HCEC 1CT (cell line): ENCODE measurements at places on chromosomes 16 and 17.

DNA sequence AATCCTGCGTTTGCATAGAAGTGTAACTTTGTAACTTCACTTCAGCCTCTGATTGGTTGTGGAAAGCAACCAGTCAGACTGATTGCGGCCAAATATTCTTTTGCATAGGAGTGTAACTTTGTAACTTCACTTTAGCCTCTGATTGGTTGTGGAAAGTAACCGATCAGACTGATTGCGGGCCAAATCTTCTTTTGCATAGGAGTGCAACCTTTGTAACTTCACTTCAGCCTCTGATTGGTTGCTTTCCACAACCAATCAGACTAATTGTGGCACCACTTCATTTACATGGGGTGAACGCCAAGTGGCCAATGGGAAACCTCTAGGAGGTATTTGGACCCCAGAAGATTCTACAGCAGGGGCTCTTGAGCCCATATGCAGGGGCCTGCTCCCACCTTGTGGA lies 1.8 kb upstream of the TMEM98 start:
- no peak for DNase-seq

DNA sequence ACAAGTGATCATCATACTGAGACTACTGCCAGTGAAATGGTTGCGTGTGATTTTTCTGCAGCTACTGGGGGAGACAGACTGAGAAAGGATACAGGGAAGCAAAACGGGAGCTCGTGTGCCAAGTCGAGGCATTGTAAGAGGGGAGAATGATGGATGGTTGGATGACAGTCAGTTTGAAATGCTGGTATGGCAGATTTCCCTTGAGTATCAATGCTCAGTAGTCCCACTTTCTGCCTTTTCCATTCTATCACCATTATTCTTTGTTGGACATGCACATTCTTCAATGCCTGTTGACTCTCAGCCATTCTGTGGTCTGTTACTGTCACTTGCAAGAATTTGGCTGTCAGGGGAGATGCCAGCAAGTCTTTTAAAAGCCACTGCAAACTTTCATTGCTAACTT lies 510.6 kb upstream of the RBFOX1 start:
- DNase-seq: no peak

DNA sequence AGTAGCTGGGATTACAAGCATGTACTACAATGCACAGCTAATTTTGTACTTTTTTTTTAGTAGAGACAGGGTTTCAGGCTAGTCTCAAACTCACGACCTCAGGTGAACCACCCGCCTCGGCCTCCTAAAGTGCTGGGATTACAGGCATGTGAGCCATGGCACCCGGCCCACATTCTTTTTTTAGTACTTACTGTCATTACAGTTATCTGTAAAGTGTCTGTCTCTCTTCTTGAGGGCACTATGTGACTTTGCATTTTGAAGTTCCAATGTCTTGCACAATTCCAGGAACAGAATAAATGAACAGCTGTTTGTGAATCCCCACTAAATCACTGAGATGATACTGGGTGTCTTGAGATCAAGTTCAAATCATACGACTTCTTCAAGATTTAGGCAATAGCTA lies 1540.3 kb downstream of the CDH11 start:
- no peak for DNase-seq

DNA sequence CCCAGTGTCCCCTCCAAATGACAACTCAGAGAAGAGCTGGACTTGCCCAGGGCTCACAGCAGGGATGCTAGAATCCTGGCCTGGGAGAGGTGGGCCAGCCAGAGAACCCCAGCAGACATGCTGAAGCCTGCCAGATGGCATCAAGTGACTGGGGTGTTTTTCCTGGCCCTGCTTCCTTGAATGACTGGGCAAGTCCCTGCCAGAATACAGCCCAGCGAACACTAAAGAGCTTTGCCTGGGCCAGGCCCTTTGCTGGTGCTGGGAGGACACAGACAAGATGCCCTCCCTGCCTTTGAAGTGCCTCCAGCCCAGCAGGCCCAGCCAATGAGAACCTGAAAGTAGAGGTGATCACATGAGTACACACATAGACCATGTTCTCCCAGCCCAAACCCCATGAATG lies 11.5 kb downstream of the ZNF319 start:
- DNase-seq: no peak

DNA sequence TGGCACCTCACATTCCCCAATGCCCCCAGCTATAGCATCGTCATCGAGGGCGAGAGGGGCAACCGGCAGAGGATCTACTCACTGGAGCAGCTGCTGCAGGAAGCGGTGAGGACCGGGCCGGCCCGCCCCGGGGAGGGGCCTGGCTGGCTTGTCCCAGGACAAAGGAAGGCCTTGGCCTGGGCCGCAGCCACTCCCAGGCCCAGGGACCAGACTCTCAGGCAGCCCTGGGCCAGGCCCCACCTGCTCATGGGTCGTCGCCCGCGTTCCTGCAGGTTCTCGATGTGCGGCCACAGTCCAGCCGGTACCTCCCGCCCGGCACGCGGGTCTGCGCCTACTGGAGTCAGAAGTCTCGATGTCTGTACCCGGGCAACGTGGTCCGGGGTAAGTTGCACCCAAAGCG lies 53.4 kb downstream of the ACTG1 start:
- no peak for DNase-seq

DNA sequence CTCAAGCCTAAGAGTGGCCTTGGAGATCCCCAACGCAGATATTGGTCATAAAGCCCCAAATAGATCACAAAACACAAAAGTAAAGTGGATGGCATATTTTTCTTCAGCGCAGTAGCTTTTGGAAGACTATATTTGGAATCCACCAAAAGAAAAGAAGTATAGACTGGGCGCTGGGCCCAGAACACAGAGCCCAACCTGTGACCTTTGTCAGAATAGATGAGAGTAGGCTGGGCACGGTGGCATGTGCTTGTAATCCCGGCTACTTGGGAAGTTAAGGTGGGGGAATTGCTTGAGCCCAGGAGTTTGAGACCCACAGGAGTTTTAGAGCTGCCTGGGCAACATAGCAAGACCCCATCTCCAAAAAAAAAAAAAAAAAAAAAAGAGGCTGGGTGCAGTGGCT lies 14.6 kb downstream of the SCIMP start:
- no peak for DNase-seq

DNA sequence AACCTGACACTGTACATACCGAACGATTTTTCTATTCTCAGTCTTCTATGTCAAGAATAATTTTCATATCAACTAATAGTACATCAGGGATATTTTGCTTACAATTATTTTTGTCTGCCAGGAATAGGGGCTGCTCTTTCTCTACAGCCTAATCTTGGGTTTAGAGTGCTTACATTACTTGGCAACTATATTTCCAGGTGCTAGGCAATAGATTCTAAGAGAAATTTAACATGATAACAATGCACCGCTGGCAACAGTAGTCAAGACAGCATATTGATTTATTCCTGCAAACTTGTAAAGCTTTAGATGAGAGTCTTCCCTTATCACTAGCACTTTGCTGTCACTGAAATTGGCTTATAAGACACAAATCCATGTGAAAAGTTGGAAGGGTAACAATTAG lies 935.9 kb downstream of the CDH11 start:
- DNase-seq: no peak

DNA sequence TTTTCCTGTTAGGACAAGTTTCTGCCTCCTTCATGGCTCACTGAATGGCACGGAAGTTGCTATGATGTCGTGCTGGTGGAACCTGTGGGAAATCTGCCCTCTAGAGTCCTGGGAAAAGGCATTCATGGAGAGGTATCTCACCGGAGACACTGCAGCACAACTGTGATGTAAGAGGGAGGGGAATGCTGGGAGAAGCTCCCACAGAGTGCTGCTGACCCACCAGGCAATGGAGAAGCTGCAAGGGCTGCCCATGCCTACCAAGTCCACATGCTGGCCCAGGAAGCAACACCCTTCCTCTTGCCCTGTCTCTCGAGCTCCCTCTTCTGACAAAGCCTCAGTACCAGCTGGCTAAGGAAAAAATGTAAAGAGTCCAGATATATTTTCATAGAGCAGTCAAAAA lies 45.2 kb upstream of the SLC5A11 start:
- DNase-seq: peak; percentile 17

- DNase-seq: no peak
These were observed 3.4 kb upstream of the NSRP1 start for GRCh38 chr17:30113213-30113612.

GRCh38 chr16:27528294-27528693 lies 21.4 kb downstream of the GTF3C1 start:
- no peak for DNase-seq

DNA sequence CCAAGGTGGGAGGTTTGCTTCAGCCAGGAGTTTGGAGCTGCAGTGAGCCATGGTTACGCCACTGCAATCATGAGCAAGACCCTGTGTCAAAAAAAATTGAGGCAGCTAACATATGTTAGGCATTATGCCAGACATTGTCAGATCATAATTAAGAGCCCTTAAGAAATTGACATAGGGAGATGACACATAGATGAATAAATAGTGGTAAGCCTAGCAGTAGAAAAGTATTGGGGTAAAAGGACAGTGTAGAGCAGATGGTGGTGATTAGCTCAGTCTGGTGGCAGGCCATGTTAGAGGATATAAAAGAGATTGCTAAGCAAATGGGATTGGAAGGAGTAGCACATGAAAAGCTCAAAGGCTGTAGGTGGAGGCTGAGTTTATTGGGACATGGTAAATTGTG lies 22.6 kb downstream of the SRCAP start:
- DNase-seq: peak; percentile 66

- no peak for DNase-seq
These were observed 216.4 kb upstream of the CIBAR2 start for GRCh38 chr16:85328676-85329058.

- DNase-seq: no peak
These were observed 83.4 kb downstream of the GAS7 start for GRCh38 chr17:10114931-10115535.

GRCh38 chr17:1916963-1917715 lies 87.3 kb downstream of the RPA1 start:
- no peak for DNase-seq

DNA sequence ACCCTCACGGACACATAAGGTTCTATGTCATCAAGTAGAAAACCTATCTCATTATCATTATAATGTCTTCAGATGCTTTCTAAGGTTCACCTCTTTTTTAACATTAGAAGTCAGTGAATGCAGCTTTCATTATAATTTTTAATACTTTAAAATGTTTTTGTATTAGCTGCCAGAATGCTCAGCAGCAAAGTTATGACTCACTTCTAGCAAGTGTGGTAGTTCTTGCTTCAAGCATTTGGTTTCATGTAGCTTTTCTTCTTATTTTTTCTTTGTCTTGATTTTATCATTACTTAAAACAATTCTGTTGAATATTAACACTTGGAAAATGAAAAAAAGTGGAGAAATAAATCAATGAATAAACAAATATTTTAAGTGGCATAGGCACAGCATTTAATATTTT lies 23.4 kb downstream of the LPCAT2 start:
- DNase-seq: no peak

- DNase-seq: peak; percentile 47
These were observed 4.0 kb downstream of the HIC1 start for GRCh38 chr17:2058586-2059546.

DNA sequence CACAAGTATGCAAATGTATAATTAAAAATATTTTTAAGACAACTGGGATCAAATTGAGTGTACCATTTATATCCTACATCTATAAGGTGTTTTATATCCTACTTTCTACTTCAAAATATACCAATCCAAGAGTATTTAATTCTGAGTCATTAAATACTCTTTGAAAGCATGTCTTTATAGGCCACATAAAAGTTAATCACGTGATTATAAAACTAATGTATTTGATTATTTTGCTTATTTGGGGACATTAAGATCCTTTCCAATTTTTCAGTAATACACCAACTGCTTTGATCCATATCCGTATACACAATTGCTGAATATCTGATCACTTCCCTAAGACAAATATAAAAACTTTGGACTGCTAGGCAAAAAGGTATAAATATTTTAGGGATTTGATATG lies 26.6 kb upstream of the MAF start:
- no peak for DNase-seq

DNA sequence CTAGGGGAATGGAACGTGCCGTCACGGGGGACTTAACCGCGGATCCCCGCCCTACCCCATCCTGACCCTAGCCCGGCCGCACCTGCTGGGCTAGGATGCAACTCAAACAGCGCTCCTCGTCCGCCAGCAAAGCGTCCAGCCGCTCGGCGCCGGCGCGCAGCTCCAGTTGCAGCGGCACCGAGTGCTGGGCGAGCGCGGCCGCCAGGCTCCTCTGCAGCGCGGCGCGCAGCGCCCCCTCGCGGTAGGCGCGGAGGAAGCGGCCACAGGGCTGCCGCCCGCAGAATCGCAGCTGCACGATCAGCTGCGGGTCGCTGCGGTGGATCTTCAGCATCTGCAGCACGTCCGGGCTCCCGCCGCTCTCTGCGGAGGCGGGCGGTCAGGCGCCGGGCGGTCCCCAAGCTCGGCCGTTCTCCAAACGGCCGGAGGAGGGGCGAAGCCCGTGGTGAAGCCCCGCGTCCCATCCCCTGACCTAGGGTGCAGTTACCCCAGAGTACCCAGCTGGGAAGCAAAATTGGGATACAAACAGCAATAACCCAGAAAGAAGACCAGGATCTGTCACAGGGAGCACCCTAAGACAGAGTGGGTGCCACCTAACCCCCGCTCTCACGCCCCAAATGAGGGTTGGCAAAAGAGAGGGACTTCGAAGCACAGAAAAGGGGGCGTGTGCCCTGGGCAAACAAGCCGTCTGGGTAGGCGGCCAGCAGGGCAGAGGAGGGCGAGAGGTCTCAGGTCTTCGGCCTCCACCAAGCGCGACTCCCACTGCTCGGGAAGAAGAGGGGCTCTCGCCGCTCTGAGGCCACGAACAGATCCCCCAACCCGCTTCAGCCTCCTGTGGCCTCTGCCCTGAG lies 4.2 kb downstream of the TRADD start:
- peak; percentile 72 for DNase-seq

- no peak for DNase-seq
These were observed 79.9 kb downstream of the GPRC5B start for GRCh38 chr16:19804538-19805323.

GRCh38 chr17:21525464-21526130 lies 149.4 kb downstream of the KCNJ12 start:
- DNase-seq: no peak

GRCh38 chr17:42117397-42118125 lies 3.6 kb downstream of the KAT2A start:
- no peak for DNase-seq

GRCh38 chr16:25038239-25038954 lies 23.2 kb upstream of the ARHGAP17 start:
- no peak for DNase-seq
